ENCODE measurements at places on chromosomes 6 and 20. TPM values are rescaled to one million over a fixed set of nuclear protein-coding genes. Genes with fewer than 3 reads are reported as not detected.

DNA sequence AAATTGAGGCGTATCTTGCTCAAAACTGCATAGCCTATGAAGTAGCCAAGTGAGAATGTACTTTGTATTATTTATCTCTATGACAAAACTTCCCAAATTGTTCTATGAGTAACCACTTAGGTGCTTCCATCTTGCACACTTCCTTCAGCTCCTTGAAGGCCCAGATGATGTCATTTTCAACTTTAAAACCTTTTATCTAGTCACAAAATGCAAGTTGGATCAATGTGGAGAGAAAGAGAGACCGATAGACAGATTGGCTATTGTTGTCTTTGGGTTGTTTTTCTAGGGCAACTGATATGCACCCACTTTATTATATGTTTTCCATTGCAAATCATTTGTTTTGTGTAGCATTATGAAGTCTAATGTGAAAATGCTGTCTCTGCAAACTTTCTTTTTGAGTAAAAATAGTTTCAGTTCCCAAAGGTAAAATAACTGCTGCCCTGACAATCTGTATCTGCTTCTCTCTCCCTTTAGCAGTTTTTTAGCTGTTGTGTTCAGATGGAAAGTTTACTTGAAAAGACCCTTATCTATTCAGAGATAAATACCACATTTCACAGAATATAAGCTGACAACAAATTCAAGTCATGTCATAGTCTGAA is 73.7 kb upstream of the CITED2 start:
- DNase-seq = no peak

GRCh38 chr6:28682542-28682941 is 156.9 kb downstream of the GPX5 start:
- no peak for DNase-seq

- DNase-seq = no peak
Measured at GRCh38 chr6:111862741-111863140, 10.5 kb downstream of the FYN start.

DNA sequence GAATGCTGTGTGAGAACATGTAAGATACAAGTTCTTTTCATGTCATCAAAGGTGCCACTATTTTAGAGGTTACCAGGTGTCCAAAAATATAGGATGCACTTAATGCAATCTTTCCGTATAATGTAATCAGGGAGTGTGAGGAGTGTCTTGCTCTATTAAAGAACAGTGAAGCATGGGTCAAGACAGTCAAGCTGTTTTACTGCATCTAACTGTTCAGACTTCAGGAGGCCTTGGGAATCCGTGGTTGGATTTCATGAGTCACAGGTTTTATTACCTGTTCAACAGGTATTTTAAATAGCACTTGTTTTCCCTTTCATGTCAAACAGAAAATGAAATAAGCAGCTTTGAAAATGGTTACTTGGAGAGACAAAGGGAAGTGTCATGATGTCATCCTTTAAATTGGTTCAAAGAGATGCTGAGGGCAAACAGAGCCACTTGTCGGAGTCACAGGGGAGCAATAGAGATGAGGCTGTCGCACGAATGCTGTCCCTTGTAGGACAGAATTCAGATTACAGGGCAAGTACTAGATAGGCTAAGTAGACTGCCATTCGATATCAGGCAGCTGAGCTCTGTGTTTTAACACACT is 621.5 kb downstream of the QKI start:
- DNase-seq = no peak

DNA sequence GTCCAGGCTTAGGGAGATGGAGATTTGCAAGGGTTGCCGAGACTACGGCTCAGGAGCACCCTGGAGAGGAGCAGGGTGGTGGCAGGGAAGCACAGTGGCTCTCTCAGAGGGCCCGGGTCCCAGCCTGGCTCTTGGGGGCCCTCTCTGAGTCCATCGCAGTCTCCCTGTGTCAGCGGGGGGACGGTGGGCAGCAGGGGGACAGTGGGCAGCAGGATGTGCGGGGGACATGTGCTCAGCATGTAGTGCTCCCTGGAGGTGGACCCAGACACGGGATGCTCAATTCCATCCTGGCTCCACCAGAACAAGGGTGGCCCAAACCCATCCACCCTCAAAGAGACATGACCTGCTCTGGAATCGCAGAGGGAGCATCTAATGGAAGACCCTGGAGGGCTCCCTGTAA is 43.0 kb upstream of the ZBP1 start:
- DNase-seq = no peak

DNA sequence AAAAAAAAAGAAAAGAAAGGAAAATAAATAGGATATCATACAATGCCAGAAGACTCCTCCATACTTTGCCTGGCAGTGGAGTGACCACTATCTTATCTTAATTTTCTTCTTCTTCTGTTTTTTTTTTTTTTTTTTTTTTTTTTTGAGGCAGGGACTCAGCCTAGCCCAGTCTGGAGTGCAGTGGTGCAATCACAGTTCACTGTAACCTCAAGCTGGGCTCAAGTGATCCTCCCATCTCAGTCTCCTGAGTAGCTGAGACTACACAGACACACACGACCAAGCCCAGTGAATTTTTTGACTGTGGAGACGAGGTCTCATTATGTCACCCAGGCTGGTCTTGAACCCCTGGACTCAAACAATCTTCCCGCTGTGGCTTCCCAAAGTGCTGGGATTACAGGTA is 17.1 kb upstream of the MMP9 start:
- DNase-seq = no peak

DNA sequence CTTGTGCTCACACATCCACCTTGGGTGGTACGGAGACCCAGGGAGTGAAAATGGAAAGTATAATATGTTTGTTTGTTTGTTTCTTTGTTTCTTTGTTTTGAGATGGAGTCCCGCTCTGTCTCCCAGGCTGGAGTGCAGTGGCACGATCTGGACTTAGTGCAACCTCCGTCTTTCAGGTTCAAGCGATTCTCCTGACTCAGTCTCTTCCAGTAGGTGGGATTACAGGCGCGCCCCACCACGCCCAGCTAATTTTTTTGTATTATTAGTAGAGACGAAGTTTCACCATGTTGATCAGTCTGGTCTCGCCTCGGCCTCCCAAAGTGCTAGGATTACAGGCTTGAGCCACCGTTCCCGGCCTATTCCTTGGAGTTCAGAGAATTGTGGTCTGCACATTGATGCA is 115.4 kb downstream of the TRIM27 start:
- DNase-seq = no peak

DNA sequence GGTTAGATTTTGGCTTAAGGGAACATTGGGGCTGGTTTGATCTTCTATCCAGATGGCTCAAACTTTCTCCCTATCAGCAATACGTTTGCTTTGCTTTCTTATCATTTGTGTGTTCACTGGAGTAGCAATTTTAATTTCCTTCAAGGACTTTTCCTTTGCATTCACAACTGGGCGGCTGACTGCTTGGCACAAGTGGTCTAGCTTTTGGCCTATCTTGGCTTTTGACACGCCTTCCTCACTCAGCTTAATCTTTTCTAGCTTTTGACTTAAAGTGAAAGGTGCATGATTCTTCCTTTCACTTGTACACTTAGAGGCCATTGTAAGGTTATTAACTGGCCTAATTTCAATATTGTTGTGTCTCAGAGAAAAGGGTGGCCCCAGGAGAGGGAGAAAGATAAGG is 254.9 kb downstream of the PLCB1 start:
- no peak for DNase-seq

GRCh38 chr20:63194007-63194796 is 21.7 kb downstream of the YTHDF1 start:
- DNase-seq = no peak

DNA sequence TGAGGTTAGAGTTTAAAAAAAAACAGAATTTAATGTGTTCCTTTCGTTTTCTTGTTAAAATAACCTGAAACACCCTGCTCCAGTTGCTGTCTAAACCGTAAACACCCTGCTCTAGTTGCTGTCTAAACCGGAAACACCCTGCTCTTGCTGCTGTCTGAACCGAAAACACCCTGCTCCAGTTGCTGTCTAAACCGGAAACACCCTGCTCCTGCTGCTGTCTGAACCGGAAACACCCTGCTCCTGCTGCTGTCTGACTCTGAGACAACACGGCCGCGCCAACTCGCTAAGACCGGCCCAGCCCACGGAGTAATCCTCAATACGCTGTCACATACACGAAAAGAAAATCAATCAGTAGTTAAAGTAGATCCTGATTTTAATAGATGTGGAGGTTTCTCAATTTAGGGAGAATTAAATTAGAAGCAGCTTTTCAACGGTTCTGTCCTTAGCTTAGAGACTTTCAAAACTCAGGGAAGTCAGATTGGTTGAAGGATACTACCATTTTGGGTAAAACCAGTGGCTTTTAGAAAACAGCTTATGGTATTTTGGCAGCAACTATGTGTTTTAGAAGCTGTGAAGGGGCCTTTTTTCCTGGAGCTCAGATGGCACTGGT is 98.3 kb downstream of the RAMACL start:
- DNase-seq = peak; percentile 79

GRCh38 chr20:49909499-49910339 is 5.6 kb downstream of the SPATA2 start:
- no peak for DNase-seq

- no peak for DNase-seq
Measured at GRCh38 chr6:160202411-160202810, 56.2 kb downstream of the SLC22A2 start.

GRCh38 chr20:18252597-18253451 is 35.5 kb upstream of the ZNF133 start:
- no peak for DNase-seq

GRCh38 chr6:31354158-31354863 is 2.7 kb downstream of the HLA-B start:
- DNase-seq = no peak

GRCh38 chr6:12585497-12585958 is 131.0 kb upstream of the PHACTR1 start:
- no peak for DNase-seq

GRCh38 chr6:69589626-69590025 is 207.2 kb downstream of the LMBRD1 start:
- no peak for DNase-seq

DNA sequence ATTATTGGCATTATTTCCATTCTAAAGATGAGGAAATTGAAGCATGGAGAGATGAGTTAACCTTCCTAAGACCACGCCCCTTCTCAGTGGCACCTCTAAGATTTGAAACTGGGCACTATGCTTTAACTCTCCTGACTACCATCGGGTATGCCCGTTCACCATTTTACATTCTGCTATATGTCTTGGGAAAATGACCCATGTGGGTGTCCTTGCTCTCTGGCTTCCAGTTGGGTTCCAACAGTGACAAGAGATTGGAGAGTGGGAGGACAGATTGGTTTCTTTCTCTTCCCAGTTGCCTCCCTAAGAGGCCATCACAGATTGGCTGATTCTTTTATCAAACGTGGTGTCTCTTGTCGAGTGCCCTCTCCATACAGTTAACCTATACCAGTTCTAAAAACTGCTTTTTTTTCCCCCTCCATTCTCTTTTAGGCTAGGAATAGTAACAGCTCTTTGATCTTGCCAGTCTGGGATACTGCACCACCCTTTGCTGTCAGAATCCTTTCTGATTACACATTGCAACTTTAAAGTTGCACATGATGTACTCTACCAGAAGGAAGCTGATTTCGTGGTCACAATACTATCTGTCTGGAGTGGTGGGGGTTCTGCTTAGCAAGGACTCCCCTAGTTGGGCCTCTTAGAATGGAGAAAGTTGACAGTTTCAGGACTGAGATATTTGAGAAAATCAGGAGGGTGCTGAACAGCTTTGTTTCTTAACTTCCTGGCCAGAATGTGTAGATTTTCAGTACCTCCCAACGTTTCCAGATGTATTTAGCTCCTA is 88.0 kb upstream of the ELOVL5 start:
- DNase-seq = no peak

GRCh38 chr20:10669843-10670446 is 3.9 kb downstream of the JAG1 start:
- DNase-seq = no peak

DNA sequence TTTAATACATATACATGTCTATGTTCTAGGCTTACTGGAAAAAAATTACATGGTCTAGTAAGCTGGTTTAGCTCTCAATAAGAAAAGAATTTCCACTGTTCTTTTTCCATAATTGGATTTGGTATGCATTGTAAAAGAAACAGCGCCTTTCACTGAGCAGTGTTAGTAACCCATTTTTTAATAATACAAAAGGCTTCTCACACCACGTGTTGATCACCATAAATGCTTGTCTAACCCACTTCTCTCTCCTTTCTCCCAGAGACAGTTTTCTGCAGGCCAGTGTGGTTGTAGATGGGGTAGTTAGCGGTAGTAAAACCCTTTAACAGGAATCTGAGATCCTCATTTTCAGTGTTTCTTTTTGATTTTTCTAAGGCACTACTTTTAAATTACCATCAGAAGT is 348.7 kb upstream of the MANEA start:
- DNase-seq = no peak

DNA sequence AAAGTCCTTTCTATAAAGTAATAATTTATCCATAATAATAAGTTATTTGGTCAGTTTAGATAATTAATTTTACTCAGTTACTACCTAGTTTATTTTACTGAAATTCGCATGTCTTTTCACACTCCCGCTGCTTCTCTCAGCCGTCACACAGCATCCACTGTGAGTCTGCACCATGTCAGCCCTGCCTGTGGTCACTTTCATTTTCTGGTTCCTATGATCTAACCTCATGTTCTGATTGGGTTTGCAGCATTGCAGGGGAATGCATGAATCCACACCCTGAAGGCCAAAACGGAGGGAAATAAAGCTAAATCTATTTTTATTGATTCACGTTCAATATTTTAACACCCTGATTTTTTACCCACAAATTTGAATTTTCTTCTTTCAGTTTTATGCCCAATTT is 47.4 kb downstream of the PDE10A start:
- DNase-seq = no peak

- no peak for DNase-seq
Measured at GRCh38 chr6:161228921-161229591, 44.8 kb downstream of the AGPAT4 start.

DNA sequence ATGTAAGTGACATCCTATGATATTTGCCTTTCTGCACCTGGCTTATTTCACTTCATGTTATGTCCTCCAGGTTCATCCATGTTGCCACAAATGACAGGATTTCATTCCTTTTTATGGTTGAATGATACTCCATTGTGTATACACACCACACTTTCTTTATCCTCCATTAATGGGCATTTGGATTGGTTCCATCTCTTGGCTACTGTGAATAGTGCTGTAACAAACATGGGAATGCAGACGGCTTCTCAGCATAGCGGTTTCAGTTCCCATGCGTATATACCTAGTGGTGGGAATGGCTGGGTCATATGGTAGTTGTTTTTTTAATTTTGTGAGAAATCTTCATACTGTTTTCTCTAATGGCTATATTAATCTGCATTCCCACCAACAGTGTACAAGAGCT is 14.8 kb downstream of the MTHFD1L start:
- no peak for DNase-seq

TREM2 gene
- total RNA-seq = 0.43 TPM

ELOVL2 gene
- 0.11 TPM for total RNA-seq

POU3F2 gene
- total RNA-seq = not detected

DDX39B gene
- total RNA-seq = 134 TPM

APCDD1L gene
- 2.1 TPM for total RNA-seq

MMP24 gene
- not detected for total RNA-seq

PTPN1 gene
- total RNA-seq = 30.2 TPM

PNPLA1 gene
- total RNA-seq = not detected

KIF25 gene
- not detected for total RNA-seq

SAMD3 gene
- total RNA-seq = not detected
